ENCODE measurements at places on chromosomes 13 and 19. TPM values are rescaled to one million over a fixed set of nuclear protein-coding genes. Genes with fewer than 3 reads are reported as not detected.

- DNase-seq = no peak
These were observed 307.7 kb upstream of the SLC10A2 start for GRCh38 chr13:103373916-103374315.

The ADPRHL1 gene
- 484 TPM for total RNA-seq

- DNase-seq = peak; percentile 90
These were observed at the start of gene ZNF790 for GRCh38 chr19:36837906-36838783. ZNF790 (minus strand) TSS chr19:36838387; CDS start chr19:36825619, 12,768 bp downstream.

DNA sequence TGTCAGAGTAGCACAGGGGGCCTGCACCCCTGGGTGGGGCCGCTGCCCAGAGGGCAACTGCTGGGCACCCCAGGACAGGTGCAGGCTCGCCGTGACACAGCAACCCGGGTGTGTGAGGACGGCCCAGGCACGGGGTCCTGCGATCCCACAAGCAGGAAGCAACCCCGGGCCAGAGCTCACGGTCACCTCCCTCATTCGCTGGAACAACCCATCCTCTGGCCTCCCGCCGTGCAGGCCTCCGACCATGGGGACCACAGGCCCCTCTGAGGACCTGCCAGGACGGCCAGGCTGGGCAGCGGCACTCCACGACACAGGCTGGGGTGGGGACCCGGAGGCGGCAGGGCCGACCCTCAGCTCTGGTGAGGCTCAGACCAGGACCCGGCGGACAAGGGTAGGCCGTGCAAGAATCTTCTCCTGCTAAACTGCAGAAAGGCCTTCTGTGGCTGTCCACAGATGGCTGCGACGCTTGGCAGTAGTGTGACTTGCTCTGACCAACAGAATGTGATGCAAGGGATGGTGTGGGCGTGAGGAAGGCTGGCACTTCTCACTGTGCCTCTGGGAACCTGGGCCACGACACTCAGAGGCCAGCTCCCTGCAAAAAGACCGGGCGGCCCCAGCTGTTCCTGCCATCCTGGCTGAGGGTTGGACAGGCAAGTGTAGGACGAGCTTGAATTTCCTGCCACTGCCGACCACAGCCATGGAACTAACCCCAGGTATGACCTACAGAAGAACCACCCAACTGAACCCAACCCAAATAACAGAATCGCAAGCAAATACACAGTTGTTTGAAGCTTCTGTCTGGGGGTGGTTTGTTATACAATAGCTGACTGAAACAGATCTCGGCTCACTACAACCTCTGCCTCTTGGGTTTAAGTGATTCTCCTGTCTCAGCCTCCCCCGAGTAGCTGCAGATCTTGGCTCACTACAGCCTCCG lies 26.5 kb downstream of the PIP5K1C start:
- no peak for DNase-seq
